ENCODE measurements at places on chromosomes 3 and 15.

- no peak for DNase-seq
Observed at GRCh38 chr3:147218965-147219364, 187.4 kb downstream of the ZIC4 start.

DNA sequence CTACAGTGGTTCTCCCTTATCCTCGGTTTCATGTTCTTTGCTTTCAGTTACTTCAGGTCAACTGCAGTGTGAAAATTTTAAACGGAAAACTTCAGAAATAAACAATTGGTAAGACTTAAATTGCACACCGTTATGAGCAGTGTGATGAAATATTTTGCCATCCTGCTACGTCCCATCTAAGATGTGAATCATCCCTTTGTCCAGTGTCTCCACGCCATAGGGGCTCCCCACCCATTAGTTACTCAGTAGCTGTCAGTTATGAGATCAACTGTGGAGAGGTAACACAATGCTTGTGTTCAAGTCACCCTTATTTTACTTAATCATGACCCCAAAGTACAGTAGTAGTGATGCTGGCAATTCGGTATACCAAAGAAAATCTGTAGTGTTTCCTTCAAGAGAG lies 47.4 kb downstream of the TJP1 start:
- DNase-seq = no peak

DNA sequence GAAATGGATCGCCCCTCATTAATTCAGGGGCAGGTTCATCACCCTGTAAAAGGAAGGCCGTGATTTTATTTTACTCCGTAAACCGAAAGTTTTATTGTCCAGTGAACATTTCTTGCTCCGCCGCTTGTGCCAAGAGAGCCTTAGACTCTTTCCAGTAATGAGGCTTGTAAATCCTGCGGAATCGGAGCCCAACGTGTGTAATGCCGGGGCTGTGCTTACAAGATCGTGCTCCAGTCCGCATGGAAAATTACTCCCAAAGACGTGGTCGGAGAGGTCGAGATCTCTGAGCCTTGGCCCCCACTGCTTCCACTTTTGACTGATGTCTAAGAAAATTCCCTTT lies 649 bp upstream of the PLOD2 start:
- no peak for DNase-seq

- no peak for DNase-seq
Observed at GRCh38 chr3:148238421-148238821, 459.3 kb upstream of the AGTR1 start.

DNA sequence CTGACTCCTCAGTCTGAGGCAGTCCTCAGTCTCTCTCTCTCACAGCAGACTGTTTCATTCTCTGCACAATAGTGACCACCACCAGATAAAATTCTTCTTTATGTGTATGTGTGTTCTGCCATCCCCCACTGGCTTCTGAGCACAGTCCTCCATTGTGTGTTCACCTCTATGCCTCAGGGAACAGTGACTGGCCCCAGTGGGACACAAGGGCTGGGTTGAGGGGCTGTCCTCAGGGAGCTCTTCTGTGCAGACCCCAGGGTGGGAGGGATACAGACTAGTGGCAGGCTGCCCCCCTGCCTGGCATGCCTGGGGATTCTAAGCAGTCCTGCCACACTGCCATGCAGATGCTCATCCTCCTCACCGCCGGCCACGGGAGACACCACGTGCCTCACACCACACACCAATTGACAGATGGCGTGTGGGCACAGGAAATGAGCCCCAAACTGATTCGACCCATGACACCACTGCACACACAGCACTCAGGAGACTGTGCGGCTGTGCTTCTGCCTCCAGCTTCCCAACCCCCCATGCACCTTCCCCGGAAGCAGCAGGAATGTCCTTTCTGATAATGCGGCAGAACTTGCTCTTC lies 237.6 kb upstream of the CHRNA7 start:
- no peak for DNase-seq

- DNase-seq = no peak
Observed at GRCh38 chr3:149512073-149512782, 37.7 kb downstream of the TM4SF4 start.

- DNase-seq = no peak
Observed at GRCh38 chr3:127101411-127102187, 91.3 kb upstream of the PRR23E start.

Data from stimulated activated CD8-positive, alpha-beta memory T cell treated with anti-CD3 and anti-CD28 coated beads, Interleukin-7, amount 100 ng/mL, for 4 hours (primary cell).